ENCODE measurements at places on chromosomes 2 and 18.

DNA sequence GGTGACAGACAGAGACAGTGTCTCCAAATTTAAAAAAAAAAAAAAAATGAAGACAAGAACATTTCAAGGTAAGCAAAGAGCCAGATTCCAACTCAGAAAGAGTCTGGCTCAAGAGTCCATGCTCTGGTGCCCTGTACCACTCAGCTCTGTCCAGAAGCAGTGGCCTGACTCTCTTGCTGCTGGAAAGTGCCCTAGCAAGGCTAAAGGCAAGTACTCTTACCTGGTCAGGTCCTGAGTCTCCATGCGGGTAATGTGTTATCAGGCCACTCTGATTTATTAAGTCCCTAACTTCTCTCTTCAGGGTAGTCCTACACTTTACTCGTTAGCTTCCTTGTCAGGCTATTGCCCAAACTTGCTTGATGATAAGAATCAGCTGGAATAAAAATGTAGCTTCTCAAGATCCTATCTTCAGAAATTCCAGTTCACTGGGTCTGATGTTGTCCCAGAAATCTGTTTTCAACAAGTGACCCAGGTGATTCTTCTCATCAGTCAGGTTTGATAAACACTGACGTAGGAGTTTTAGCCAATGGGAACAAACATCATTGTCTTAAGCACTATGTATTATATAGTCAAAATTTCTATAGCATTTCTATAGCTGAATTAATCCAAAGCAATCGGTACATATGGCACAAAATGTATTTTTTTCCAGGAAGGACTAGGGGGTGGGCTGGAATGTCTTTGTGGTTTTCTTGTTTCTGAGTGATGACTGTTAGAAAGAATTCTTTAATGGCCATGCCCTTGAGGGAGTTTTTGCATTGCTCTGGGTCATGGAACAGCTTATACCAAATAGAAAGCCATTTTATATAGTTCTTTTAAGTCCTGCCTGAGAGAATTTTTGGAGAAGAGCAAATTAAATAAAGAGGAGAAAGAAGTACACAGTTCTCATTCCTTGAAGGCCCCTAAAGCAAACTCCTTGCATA is 139.9 kb upstream of the DNMT3A start:
- DNase-seq, result no peak

GRCh38 chr2:23250371-23250770 is 134.6 kb upstream of the KLHL29 start:
- no peak for DNase-seq

DNA sequence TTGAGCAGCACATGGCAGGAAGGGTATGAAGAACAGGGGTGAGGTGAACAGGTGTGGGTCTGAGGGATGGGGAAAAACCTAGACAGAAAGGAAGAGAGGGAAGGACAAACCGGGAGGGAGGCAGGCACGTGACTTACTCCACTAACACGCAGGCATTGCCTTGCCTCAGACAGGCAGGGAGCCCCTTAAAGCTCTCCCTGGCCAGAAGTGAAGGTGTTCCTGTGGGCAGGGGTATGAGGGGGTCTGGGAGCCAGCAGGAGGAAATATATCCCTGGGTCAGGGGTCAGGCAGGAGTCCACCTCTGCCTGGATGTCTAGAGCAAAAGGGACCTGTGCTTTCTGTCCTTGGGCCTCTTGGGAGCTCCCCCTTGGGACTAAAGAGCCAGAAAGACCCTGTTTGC is 135.3 kb upstream of the EPAS1 start:
- no peak for DNase-seq

DNA sequence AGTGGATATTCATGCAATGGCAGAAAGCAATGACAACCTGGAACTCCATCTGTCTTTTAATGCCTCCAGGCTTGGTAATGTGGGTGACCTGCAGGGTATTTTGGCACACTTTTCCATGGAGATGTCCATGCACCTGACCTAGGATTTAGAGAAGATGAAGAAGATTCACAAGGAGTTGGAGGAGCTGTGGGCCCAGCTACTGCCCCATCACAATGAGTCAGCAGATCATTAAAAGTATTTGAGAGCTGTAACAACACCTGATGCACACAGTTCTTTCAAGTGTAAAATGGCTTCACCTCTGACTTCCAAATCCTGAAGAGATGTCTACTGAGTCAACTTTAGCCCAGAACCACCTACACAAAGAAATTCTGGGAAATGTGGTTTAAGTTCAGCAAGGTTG is 22.1 kb upstream of the OSR1 start:
- DNase-seq, result no peak

GRCh38 chr2:126809340-126809739 is 89.3 kb upstream of the TEX51 start:
- no peak for DNase-seq

GRCh38 chr18:28208712-28209265 is 31.9 kb upstream of the CDH2 start:
- no peak for DNase-seq

DNA sequence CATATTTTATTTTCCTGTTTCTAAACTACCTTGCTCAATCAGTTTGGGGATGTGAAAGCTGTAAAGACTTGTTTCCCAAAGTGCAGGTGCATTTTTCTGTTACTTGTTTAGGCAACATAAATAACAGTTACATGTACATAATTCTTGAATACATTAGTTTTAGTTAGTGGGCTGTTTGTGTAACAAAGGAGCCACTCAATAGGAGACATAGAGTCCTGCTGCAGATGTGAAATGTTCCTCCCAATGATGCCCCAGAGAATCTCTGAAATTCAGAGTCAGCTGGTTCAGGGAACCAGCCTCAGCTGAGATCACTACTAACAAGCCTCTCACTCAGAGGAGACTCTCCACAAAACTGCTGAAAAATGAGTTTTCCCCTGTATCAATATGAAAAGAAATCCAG is 91.5 kb upstream of the TWSG1 start:
- DNase-seq, result peak; percentile 56

GRCh38 chr2:46699934-46700256 is 215.7 kb downstream of the MCFD2 start:
- DNase-seq, result no peak

DNA sequence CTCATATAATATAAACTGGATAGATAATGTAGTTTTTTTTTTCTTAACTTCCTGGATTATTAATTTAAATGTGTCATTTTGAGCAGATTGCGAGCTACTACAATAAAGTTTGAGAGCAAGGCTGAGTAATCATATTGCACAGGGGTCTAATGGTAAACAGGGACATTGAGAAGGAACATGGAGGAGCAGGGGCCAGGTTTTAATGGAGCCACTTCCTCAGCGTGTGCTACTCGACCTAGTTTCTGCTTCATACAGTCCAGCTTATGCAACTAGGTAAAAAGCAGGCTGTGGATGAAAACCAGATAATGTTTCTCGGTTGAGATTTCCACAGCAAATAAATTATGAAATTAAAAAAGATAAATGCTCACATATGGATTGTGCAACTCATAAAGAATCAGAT is 1915.7 kb upstream of the CELF4 start:
- DNase-seq, result no peak

DNA sequence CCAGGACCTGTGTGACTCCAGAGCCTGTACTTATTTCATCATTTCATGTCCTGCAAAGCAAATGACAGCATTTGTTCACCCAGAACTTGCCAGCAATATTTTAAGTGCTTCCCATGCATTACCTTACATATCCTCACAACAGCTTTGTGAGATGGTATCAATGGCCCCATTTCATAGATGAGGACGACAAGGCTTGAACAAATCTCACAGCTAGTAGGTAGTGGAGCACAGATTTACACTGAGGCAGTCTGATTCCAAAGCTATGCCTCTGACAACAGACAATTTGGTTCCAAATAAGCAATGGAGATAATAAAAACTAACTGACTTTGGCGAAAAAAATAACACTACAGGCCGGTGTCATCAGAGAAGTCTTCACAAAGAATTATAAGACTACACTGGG is 33.5 kb downstream of the LRP2 start:
- DNase-seq, result no peak

DNA sequence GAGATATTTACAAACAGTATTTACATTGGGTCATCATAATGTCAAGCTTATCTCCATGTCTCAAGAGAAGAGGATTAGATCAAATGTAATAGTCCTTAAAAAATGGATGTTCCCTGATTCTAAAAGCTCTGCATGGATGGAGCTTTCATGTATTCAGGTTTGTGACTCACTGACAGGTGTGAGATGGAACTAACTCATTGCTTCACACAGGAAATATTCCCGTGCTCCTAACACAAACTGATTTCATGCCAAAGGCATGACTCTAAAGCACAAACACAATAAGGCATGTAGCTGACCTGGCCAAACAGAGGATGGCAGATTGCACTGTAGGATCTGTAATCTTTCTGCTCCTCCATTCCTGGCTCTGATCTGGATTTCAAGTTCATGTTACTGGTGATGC is 110.0 kb downstream of the ALK start:
- no peak for DNase-seq

DNA sequence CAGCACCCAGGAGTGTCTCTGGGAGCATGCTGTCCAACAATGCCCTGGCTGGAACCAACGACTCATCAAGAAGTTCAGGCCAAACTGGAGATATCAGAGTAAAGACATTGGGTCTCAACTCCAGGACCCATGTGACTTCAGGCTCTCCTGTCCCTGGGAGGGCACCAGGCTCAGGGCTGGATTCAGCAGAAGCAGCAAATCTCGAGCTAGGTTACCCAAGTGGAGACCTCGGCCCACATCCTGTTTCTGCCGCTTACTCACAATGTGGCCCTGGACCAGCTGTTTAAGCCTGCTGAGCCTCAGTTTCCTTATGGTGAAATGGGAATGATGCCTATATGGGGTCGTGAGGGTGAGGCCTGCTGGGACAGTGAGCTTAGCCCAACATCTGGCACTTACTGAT is 9.3 kb upstream of the OTOF start:
- DNase-seq, result no peak

DNA sequence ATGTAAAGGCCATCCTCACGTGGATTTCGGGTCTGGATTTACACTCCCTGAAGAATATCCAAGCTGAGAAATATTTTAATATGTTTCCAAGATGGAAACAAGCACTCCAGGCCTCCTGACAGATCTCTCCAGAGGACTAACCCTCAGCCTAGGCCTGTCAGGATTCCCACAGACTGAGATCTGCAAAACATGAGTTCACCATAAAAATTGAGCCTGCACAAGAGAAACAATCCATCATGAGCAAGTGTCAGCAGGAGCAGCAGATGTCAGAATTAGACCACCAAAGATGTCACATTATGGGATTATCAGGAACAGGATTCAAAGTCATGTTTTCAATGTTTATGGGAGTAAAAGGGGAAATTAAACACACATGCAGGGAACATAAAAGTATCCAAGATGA is 191.3 kb downstream of the TFCP2L1 start:
- no peak for DNase-seq

DNA sequence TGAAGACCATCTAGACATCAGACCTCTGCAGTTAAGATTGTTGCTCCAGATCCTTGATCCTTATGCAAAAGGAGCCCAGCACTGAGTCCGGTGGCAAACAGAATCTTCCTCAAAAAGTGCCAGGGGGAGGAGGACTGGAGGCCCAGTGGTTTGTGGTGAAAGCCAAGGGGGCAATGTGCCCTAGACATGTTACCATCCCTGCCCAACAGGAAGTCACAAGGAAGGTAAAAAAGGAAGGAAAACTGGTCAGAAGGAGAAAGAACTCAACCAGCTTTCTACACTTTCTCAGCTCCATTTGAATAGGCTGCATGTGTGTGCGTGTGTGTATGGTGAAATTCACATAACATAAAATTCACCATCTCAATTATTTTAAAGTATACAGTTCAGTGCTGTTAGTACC is 25.0 kb upstream of the KDM3A start:
- DNase-seq, result peak; percentile 39

DNA sequence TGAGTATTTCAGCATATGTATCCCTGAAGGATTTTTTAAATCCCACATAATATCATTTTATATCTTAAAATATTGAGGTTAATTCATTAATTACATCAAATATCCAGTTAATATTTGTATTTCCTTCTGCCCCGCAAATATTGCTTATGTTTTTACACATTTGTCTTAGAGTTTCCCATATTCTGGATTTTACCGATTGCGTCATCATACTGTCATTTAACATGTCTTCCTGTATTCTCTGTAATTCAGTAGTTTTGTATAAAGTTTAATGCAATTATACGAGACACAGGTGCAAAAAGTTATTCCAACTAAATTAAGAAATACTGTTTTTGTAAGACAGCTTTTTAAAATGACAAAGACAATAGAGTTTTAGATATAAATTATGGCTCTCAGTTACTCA is 33.5 kb upstream of the UBXN4 start:
- no peak for DNase-seq

GRCh38 chr2:39647104-39647765 is 18.5 kb upstream of the TMEM178A start:
- no peak for DNase-seq

DNA sequence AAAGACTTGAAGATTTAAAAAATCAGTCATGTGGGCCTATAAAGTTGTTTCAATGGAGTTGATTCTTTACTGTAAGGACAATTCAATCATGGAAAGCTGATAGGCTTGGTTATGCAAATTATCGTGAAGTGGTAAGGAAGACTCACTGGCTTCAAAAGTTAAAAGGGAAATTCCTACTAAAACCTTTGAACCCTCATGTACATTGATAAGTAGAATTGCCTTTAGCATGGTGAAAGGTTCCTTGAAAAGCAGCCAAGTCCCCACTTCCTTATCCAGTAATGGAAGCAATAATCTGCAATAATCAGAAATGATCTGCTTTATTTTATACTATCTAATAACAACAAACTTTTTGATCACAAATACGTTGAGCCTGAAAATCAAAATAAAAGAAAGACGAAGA is 14.4 kb upstream of the CCL20 start:
- no peak for DNase-seq

DNA sequence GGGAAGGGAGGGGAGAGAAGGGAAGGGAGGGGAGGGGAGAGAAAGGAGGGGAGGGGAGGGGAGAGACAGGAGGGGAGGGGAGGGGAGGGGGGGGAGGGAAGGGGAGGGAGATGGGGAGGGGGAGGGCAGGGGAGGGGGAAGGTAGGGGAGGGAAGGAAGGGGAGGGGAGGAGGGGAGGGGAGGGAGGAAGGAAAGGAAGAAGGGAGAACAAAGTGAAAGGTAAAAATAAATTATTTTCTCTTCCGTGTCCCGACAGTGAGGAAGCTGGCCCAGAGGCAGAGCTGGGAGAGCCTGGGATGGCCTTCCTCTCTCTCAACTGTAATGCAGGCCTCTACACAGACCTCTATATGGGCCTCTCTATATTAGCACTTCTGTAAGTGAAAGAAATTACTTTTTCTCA is 53.2 kb downstream of the CD226 start:
- no peak for DNase-seq

- no peak for DNase-seq
Measured at GRCh38 chr2:9663008-9663879, 32.4 kb upstream of the YWHAQ start.

DNA sequence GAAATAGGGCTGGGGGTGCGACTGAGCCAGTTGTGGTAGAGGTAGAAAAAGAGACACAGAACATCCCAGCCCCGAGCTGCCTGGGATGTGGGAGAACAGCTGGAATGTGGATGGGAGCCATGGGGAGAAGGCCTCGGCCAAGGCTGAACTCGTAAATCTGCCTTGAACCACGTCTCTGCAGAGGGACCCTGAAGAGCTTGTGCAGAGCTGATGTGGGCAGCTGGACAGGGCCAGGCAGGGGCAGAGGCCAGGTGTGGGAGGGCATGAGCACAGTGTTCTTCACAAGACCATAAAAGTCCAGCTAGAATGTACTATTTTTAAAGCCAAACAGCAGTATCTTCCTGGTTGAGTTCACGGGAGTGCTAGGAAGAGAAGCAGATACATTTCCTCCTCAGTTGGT is 5.7 kb downstream of the TCF23 start:
- no peak for DNase-seq

Measured in GF-D8 (cell line).